C1 segment of cervical spinal cord (tissue), 14 donors: ENCODE measurements at places on chromosomes 7 and 10.

- DNase-seq, result no peak
Observed at GRCh38 chr10:95403700-95404461, 113.1 kb upstream of the PDLIM1 start.

DNA sequence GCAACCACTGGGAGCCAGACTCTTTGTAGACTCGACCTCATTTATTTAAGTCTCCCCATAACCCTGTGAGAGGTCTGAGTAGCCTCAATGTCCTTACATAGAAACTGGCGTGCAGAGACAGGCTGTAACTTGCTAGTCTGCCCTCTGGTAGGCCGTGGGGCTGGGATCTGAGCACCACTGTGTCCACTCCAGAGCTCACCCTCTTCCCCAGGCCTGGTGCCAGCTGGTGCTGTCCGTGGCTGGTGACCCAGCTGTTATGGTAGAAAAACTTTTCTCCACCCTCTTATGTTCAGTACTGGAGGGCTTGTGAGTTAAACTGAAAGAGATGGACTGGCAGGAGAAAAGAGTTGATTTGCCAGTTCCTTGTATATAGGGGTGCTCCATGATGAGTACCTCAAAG, 41.9 kb downstream of the ADAMTS14 start:
- peak; percentile 50 for DNase-seq

DNA sequence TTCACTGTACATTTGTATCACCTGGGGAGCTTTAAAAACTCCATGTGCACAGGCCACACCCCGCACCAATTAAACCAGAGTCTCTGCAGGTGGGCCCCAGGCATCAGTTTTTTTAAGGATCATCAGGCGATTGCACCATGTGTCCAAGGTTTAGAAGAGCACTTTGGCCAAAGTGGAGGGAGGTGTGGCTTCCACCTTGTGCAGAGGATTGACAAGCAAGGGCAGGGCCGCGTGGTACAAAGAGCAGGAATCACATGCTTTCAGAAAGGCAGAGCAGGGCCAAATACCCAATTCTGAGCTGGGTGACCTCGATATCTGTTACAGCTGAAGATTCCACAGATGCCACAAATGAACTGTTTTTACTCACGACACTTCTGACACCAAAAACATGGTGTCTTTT, 52.4 kb downstream of the NOC3L start:
- DNase-seq, result no peak

DNA sequence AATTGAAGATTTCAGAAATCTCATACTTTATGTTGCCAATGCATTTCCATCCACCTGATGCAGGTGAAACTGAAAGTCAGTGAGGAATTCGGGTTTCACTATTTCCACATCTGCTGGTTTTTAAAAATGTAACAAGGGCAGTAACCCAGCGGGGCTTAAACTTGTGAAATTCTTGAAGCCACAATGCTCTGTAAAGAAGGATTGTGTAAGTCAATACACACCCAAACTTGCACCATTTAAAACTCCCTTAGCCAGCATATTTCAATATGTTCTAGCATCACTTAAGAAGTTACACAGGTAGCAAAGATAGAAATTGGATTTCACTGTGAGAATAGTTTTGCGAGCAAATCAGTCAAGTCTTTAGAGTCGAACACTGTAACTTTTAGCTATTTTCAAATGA, 386.1 kb downstream of the PLXDC2 start:
- no peak for DNase-seq

- DNase-seq, result no peak
Observed at GRCh38 chr7:51146816-51147586, 169.6 kb downstream of the COBL start.

- no peak for DNase-seq
Observed at GRCh38 chr7:130095812-130096211, 25.5 kb downstream of the KLHDC10 start.

GRCh38 chr10:98676895-98677294, 230.2 kb upstream of the HPS1 start:
- DNase-seq, result no peak

- DNase-seq, result no peak
Observed at GRCh38 chr7:2483494-2483893, 7.3 kb upstream of the GRIFIN start.

GRCh38 chr7:41885078-41885477, 182.2 kb upstream of the INHBA start:
- no peak for DNase-seq

- no peak for DNase-seq
Observed at GRCh38 chr10:49008505-49009198, 69.0 kb upstream of the LRRC18 start.

DNA sequence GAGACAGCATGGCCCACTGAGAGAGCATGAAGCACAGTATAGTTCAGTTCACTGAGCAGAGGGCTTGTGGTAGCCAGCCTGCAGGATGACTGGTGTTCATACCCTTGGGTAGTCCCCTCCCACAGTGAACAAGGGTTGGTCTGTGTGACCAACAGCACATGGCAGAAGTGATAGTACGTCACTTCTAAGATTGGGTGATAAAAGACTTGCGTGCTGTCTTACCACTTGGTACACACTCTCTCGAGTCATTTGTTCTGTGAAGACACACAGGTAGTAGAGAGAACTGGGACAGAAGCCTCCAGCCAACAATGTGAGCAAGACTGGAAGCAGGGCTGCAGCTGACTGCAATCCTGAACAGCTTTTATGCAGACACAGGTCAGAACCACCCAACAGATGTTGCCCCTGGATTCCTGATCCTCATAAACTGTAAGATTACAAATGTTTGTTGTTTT, 14.6 kb downstream of the EPC1 start:
- no peak for DNase-seq

GRCh38 chr7:66886152-66886551, 34.9 kb upstream of the TMEM248 start:
- DNase-seq, result no peak

GRCh38 chr7:147803151-147803550, 787.4 kb upstream of the C7orf33 start:
- no peak for DNase-seq

- no peak for DNase-seq
Observed at GRCh38 chr7:9835199-9835598, 1138.5 kb upstream of the PHF14 start.

DNA sequence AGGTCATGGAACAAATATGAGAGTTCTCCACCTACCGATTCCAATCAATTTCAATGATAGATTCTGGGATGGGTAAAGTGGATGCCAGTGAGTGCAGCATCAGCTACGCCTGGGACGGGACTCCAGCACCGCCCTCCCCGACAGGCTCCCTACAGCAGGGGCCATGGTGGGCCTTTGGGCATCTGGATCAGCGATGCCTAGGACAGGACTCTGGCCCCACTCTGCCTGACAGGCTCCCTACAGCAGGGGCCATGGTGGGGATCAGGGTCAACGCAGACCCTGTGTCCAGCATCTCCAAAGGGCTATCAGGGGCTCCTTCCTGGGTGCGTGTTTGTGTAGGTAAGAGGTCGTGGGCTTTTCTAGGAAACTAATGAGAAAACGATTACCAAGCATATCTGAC, 111.2 kb upstream of the TCERG1L start:
- no peak for DNase-seq

- no peak for DNase-seq
Observed at GRCh38 chr10:100930368-100930767, 17.6 kb downstream of the SLF2 start.

GRCh38 chr10:44961931-44962750, 2.5 kb downstream of the RASSF4 start:
- no peak for DNase-seq

DNA sequence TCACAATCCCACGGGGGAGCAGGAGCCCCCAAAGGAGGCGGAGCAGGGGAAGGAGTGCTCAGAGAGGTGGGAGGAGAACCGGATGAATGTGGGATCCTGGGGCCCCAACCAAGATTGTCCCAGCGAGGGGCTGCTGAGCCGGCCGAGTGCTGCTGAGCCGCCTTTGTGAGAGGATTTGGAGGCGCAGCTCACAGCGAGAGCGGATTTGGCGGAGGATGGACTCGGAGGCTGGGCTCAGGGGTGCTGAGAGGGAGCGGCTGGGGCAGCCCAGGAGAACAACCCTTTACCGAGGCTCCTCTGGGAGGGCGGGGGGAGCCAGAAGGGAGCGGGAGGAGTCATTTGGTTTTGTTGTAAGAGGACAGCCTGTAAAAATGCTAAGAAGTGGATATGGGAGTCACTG, 23.0 kb downstream of the GHRHR start:
- DNase-seq, result no peak

DNA sequence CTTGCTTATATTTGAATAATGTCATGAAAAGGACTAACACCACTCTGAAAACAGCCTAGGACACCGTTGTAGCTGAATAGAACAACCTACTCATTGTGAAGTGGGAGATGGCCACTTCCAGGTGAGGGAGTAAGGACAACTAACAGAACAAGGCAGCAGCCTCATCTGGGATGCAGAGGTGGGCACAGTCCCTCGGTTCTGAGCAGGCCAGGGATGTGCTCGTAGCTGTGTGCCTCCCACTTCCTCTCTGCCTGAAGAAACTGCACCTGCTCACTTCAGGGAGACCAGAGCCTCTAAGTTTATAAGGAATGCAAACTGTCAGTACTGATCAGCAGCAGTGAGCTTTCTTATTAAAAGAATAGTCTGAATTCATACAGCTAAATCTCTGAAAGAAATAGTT, 2.5 kb downstream of the VSTM4 start:
- DNase-seq, result no peak

- no peak for DNase-seq
Observed at GRCh38 chr7:90772410-90772809, 176.3 kb downstream of the CDK14 start.

DNA sequence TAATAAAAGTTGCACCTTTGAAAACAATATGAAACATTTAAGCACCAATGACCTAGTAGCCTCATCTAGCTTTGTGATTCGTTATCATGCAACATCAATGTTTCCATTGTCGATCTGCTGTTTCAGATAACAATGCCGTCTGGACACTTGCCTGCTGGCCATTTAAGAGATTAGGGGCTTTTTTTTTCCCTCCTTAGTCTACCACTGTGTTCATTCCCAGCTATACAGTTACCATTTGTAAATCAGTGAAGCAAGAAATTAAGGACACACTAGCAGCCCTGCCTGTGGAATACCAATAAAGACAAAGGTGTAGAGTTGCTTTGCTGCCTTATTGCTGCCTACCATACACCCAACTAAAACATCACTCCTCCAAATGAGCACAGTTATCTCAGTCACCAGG, 37.6 kb upstream of the MYO3A start:
- no peak for DNase-seq

DNA sequence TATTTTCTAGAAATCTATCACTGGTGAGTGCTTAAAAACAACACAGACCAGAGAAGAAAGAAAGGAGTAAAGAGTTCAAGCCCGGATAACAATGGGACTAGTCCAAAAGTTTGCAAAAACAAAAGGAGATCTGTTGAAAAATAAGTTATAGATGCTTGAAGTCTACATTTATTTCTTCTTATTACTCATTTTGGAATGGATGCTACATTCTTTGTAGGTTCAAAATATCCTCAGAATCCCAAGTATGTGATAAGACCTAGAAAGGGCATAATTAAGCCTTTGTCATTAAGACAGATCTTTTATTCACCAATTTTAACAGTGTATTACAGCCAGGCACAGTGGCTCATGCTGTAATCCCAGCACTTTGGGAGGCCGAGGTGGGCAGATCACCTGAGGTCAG, 42.7 kb upstream of the ITGB8 start:
- no peak for DNase-seq

DNA sequence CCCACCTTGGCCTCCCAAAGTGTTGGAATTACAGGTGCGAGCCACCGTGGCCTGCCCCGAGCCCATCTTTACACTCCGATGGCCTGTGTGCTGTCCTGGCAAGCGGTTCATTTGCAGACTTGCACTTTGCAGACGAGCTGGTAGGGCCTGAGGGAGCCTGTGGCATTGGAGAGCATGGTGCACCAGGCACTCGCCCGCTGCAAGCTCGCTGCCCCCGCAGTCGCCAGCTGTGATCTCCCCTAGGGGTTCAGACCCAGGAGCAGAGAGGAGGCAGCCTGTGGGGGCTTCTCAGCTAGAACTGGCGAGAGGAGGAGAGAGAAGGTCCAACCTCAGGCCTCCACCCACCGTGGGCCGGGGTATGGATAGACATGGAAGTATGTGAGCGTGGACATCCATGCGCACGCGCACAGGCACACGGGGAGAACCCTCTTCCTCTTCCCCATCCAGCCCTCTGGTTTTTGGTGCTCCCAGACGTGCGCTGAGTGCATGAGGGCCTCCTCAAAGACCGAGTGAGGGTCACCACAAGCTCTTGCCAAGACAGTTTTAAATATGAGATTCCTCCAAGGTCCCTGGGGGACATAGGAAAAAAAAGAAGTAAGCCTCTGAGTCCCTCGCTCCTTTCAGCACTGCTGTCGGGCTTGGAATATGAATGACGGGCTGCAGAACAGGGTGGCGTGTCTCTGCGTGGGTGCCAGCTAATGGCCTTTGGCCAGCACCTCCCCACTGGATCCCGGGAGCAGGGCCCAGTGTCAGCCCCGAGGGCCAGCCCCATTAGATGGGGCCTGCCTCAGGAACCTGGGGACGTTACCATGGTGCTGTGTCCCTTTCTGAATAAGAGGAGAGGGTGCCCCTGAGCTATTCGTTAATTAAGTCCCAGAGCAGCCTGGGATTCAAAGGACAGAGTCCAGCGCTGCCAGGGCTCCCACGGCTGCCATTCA, 15.1 kb upstream of the TTYH3 start:
- DNase-seq, result no peak

GRCh38 chr10:100817268-100817839, 72.0 kb downstream of the PAX2 start:
- DNase-seq, result no peak

- DNase-seq, result no peak
Observed at GRCh38 chr10:34252111-34252510, 563.0 kb downstream of the PARD3 start.

GRCh38 chr7:95334447-95334846, 10.1 kb upstream of the PON1 start:
- DNase-seq, result no peak

DNA sequence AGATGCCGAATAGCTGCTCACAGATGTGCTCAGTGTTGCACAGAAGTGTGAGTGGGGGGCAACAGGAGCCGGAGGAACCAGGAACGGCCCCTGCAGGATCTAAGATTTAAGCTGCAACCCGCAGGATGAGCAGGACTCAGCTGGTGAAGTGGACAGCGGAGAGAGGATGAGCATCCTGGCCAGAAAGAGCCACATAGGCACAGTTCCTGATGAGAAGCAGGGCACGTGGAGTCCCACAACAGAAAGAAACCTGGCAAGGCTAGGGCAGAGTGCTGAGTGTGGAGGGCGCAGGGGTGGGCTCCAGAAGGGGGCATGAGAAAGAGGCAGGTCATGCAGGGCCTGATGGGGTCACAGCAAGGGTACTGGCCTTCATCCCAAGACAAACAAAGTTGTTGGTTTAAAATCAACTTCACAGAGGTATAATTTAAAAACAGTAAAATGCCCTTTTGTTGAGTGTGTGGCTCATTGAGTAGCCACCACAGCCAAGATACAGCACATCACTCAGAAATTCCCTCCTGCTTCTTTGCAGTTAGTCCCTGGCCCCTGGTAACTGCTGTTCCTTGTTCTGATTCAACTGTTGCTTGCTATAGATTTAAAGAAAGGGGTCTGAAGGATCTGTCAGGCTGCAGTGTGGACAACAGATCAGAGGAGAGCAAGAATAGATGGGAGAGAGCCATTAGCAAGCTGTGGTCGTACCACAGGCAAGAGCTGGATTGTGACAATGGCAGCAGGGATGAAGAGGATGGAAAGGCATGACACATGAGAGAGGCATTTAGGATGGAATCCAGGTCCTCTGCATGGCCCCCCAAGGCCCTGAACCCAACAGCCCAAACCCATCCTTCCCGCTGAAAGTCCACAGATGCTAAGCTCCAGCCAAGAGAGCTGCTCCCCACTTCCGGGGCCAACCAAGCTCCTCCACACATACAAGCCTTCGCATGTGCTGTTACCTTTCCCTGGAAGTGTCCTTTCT, 53.1 kb upstream of the OSBPL3 start:
- no peak for DNase-seq
